ENCODE measurements at places on chromosomes 2 and 18. TPM values are rescaled to one million over a fixed set of nuclear protein-coding genes. Genes with fewer than 3 reads are reported as not detected.

OR6B2 gene
- total RNA-seq: not detected

NOTO gene
- total RNA-seq: not detected

RAB17 gene
- total RNA-seq: not detected

BCS1L gene
- 91.3 TPM for total RNA-seq

SPR gene
- 3.4 TPM for total RNA-seq

CRYGD gene
- not detected for total RNA-seq

TACR1 gene
- total RNA-seq: not detected

NCKAP5 gene
- total RNA-seq: not detected

DNA sequence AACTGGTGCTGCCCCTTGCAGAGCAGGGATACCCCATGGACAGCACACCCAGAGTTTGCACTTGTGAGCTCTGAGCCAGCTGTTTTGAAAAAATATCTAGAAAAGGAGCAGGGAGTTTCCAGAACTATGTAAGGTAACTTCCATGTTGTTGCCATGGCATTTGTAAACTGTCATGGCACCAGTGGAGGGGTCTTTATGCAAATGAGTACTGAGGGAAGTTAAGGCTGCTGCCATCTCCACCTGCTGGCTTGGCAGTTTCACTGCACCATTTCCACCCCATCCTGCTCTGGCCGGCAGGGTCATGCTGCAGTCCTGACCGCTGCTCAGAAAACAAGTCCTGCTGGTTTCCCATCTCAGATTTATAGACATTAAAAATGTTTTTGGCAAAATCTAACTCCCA, 52.3 kb upstream of the SNTG2 start:
- DNase-seq: no peak

DNA sequence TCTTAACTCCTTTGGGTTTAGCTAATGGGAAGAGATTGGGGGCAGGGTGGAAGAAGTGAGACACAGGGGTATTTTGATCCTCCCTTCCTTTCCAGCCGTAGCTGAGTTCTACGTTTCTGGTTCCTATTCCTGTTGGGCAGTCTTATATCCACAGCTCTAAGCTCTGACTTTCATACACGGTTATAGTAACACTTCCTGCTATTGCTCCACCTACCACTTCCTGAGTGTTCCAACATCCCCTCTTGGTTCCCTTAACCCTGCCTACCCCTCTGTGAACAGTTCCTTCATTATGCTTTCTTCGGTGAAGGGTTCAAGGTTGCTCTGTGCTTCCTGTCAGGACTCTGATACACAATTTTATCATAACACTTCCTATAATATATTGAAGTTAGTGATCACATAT, 205.1 kb downstream of the DNAH7 start:
- no peak for DNase-seq

- DNase-seq: no peak
Measured at GRCh38 chr18:5095239-5095638, 101.8 kb downstream of the AKAIN1 start.

- DNase-seq: no peak
Measured at GRCh38 chr2:163715199-163715598, 20.6 kb downstream of the FIGN start.

- no peak for DNase-seq
Measured at GRCh38 chr2:101820519-101820918, 123.0 kb downstream of the MAP4K4 start.

All from natural killer cell treated with Interleukin-12 subunit alpha and Interleukin-12 subunit beta and Interleukin-15 and Interleukin-18, amount 100 ng/mL, for 72 hours (primary cell).